Ammon's horn (tissue), 1 donor: ENCODE measurements at places on chromosomes 12 and 14.

- no peak for DNase-seq
These were observed 2.1 kb downstream of the HELB start for GRCh38 chr12:66304296-66304900.

- no peak for DNase-seq
These were observed 128.7 kb downstream of the TMX1 start for GRCh38 chr14:51368721-51369163.

- DNase-seq = no peak
These were observed 95.0 kb downstream of the FBXL14 start for GRCh38 chr12:1499351-1499750.

- DNase-seq = no peak
These were observed 150.0 kb upstream of the SYT10 start for GRCh38 chr12:33589576-33590114.

DNA sequence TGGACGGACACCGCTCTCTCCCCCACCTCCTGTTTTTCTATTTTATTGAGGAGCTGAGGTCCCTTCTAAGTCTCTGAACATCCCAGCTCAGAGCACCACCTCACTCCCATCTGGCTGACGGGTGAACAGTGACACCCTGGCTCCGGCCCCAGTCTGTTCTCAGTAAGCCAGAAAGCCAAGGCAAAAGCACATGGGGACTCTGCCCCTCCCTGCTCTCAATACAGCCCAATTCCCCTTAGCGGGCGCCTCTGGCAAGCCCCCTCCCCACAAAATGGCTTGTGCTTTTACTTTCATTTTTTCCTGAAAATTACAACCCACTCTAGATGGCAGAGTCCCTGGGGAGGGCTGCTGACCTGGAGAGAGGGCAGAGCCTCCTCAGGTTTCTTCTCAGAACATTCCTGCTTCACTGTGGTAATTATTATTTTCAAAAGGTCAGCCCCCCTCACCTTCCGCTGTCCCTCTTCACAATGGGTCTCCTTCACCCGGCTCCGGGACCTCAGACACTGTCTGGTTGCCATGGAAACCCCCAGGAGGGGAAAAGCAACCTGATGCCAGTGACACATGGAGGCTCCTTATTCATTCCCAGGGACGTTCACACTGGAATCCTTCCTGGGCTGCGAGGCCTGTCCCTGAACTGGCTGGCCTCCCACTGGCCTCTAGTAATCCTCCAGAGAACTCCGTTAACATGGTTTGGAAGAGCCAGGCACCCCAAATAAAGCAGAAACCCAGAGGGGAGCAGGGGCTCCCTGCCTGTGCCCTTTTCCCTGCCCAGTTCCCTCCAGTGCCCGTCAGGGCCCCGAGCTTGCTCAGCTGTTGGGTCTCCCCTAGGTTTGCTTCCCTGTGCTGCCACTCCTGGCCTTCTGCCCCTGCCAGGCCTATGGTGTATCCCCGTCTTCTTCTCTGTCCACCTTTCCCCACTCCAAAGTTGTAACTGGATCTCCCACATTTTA, 15.9 kb downstream of the COL2A1 start:
- no peak for DNase-seq

GRCh38 chr12:103697971-103698751, 111.1 kb downstream of the STAB2 start:
- no peak for DNase-seq

GRCh38 chr12:11725686-11726085, 76.2 kb downstream of the ETV6 start:
- no peak for DNase-seq

GRCh38 chr14:63890553-63890952, 37.7 kb downstream of the SYNE2 start:
- no peak for DNase-seq
